ENCODE measurements at places on chromosomes 13 and 19.

DNA sequence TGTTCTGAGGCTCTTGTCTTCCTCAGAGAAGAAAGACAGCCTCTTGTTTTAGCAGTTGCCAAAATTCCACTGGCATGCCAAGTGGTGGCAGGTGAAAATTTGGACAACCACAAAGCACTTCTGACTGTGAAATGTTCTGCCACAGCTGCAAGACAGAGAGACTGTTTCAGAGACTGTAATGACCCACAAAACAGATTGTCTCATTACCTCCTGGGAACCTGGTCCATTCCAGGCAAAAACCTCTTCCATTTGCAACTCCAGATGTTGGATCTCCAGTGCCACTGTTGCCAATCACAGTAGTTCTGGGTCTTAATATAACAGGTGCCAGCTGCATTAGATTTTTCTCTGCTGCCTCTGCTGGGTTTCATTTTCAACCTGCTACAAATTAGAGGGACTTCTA lies 911.5 kb downstream of the UQCRFS1 start:
- no peak for DNase-seq

GRCh38 chr13:51257187-51257586 lies 35.0 kb downstream of the FAM124A start:
- no peak for DNase-seq

GRCh38 chr13:33745370-33746324 lies 72.3 kb upstream of the RFC3 start:
- DNase-seq = no peak

DNA sequence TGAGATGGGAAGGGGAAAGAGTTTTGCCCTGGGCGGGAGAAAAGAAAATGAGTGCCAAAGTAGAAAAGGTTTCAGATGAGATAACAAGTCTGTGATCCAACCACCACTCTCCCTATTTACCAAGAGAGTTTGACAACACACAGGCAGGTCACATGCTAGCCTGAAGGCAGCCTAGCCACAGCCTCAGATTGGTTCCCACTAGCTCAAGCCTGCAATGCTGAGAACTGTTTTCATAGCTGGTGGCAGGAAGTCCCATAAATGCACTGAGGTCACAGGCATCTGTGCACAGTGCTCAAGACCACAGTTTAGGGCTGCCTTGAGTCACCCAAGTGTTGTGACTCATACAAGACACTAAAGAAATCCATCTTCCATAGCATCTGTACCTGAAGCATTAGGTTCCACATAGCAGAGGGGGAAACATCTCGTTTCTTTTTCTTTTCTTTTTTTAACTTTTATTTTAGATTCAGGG lies 18.5 kb upstream of the POP4 start:
- DNase-seq = no peak

- DNase-seq = no peak
Measured at GRCh38 chr19:45499196-45500180, 1.2 kb downstream of the PPM1N start.

DNA sequence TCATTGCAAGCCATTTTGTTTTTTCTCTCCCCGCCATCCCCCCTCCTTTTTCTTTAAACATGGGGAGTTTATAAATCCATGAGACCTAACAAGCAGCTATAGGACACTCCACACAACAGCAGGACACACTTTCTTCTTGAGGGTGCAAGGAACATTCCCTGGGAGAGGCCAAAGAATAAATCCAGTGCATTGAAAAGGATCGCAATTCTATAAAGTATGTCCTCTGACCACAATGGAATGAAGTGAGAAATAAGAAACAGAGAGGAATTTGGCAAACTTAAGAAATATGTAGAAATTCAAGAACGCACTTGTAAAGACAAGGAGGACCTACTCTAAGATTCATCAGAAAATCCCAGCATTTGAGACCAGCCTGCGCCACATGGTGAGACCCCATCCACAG lies 11.9 kb downstream of the KLF2 start:
- peak; percentile 66 for DNase-seq

DNA sequence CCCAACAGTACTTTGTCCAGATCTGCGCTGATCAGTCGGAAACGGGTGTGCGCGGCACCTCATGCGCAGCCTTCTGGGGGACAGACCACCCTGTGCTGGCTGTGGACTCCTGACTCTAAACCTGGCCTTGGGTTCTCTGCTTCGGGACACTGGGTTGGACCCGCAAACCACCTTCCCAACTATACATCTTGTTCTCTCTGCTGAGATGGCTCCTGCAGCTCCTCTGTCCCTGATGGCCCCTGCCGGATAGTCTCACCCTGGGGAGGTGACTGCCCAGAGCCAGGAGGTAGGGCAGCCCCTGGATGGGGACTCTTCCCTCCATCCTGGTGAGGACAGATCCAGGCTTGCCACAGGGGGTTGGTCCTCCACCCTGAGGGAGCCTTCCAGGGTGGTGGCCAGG lies 23.3 kb downstream of the RFX1 start:
- no peak for DNase-seq

GRCh38 chr19:991174-991931 lies 7.2 kb downstream of the WDR18 start:
- DNase-seq = peak; percentile 46

DNA sequence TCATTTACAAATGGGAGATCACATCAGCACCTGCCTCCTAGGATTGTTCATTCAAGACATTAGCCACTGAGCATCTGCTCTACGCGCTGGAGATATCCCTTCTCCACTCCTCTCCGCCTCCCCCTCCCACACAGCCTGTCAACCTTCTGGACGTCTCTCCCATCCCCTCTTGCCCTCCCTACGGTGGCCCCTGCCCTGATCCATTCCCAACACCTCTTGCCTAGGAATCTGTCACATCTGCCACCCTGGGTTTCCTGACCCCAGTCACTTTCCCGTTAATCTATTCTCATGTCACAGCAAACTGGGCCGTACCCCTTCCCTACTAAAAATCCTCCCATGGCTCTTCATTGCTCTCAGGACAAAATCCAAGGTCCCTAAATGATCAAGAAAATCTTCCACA lies 10.3 kb downstream of the DYRK1B start:
- DNase-seq = no peak

DNA sequence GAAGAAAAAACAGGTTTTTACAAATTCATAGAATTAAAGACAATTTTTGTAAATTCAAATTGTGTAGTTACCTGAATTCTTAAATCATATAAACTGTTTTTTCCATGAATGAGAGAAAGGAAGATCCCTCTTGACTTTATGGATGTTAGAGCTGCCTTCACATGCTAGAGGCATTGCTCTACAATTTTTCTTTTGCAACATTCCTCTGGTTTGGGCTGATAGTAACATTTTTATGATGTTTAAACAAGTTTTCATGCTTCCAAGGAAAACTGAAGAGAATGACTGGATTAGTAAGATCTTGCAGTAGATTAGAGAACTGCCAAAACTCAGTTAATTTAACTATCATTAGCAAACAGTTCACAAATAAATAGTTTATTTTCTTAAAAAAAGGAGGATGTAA lies 250.6 kb downstream of the GPC6 start:
- peak; percentile 18 for DNase-seq

GRCh38 chr13:75219479-75220237 lies 262.3 kb downstream of the TBC1D4 start:
- peak; percentile 65 for DNase-seq

Measured in fibroblast of gingiva (primary cell).